ENCODE measurements at places on chromosomes 2 and 18.

DNA sequence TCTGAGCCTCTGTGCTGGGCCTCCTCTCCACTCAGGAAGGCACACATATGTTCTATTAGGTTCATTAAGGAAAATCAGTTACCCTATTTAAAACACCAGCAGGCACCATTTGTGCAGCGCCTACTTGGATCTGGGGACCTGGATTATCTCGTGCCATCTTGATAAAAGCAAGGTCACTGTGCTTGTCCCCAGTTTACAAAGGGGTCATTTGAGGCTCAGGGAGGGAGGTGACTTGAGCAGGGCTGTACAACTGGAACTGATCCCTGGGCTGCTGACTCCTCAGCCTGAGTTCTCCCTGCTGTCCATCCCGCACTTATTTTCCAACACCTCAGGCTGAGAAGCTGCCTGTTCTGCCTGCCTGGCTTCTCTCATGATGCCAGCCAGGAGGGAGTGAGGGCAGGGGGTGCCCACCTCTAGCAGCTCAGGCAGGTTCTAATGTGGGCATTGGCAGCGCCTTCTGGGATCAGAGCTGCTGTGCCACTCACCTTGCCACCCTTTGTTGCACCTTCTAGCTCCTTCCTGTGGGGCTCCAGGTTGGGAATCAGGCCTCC lies 120.3 kb downstream of the GLI2 start:
- DNase-seq: no peak

DNA sequence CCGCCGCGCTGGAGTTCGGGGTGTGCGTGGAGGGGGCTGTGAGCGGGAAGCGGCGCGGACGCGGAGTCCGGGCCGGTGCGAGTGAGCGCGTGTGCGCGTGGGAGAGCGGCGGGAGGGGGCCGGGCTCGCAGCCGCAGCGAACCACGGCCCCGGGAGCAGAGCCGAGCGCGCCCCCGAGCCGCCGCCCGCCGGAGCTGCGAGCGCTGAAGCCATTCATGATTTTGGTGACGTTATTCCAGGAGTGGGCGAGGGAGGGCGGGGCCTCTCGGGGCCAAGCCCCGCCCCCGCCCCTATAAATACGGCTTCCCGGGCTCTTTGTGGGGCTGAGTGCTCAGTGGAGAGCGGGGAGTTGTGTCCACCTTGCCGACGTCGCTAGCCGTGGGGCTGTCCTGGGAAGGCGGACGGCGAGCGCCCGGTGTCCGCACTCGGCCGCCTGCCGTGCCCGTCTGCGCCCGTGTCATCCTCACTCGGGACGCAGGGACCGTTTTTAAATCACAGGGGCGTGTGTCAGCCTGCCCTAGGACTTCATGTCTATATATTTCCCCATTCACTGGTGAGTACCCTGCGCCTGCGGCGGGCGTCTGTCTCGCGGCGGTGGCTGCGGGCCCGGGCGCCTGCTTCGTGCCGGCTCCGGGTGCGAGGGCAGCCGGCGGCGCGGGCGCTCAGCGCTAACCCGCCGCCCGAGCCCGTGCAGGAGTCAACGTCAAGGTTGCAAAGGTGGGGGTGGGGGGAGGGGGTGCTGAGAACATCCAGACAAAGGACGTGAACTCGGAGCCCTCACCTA lies at the start of gene LBH:
TSS of gene LBH (plus strand) at position 323 of the 784 bp plus-strand sequence. CDS start at position 528, 205 bp downstream.
- peak; percentile 83 for DNase-seq

GRCh38 chr2:88036182-88036581 lies 19.4 kb downstream of the KRCC1 start:
- DNase-seq: no peak

DNA sequence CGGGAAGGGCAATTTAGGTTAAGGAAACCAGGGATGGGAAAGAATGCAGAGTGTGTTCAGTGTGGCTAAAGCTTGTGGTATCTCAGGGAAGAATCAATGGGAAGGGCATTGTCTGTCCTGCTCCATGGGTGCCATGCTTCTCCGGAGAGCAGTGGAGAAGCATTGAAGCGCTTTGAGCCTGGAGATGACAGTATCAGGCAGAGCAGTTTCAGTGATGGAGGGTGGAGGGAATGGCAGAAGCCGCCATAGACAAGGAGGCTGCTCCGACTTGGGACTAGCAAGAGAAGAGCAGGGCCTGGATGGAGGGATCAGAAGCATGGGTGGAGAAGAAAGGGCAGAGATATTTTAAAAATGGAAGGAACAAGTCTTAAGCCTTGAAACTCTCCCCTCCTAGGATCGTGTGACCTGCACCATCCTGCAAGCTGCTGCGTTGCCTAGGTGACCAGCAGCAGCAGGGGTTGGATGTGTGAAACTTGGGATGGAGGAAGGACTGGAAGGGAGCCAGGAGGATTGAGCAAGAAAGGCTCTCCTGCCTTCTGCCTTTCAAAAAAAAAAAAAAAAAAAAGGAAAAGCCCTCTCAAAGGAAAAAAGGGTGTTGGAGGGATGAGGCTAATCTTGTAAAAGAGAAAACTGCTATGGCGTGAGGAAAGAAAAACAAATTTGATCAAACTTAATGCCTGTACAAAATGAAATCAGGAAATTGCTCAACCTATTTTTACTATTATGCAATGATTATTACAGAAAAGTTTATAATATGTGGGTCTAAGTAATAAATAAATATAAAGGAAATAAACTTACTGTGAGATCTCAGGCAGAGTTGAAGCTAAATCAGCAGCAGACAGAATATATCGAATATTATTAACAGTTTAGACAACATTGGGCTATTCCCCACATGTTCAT lies 493.8 kb upstream of the NRP2 start:
- DNase-seq: peak; percentile 95

GRCh38 chr2:62340994-62341484 lies 145.1 kb downstream of the B3GNT2 start:
- peak; percentile 78 for DNase-seq

- DNase-seq: peak; percentile 31
Observed at GRCh38 chr2:43328133-43328532, 101.7 kb upstream of the ZFP36L2 start.

GRCh38 chr18:39840856-39841481 lies 2114.1 kb upstream of the PIK3C3 start:
- DNase-seq: no peak

DNA sequence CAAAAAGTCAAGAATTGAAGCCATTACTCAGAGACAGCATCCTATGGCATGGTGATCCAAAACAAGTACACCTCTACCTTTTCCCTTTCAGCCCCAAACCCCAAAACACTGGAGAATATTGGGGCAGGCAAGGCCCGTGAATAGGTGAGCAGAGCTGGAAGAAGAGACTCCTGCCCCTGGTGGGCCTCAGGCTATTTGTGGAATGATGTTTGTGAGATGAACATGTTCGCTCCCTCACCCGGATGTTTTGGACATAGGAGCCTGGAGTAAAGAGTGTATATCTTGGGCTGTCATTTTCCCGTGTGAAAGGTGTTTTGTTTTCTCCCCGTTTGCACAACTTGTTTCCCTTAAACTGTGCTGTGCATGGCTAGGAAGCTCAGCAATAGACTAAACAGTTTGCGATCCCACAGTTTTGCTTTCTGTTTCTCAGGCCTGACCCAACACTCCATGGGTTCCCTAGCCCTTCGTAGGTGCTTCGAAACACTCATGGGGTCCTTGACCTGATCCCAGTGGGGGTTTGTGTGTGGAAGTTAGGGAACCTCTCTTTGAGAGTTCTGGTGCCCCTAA lies 136.5 kb upstream of the TNP1 start:
- DNase-seq: no peak

DNA sequence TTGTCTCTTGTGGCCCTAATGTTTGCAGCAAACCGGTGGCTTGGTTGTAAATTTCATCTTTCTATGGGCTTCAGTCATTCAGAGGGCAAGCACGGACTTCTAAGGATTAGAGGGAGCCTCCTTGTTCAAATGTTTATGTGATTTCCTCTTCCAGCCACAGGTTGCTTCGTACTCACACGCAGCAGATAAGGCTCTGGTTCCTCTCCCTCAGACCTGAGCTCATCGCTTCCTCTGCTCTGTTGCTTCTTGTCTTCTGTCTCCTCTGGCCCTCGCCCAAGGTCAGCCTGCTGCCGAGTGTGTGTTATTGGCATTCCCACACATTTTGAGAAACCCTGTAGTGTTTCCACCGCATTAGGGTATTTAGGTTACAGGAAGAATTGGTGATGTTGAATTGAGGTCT lies 44.0 kb downstream of the MYL12B start:
- DNase-seq: no peak

- no peak for DNase-seq
Observed at GRCh38 chr2:104868505-104868866, 14.6 kb downstream of the POU3F3 start.

GRCh38 chr2:9806656-9807055 lies 36.6 kb upstream of the TAF1B start:
- DNase-seq: no peak

- DNase-seq: no peak
Observed at GRCh38 chr2:216737676-216738075, 42.3 kb upstream of the IGFBP5 start.

GRCh38 chr18:2706903-2707302 lies 51.4 kb downstream of the SMCHD1 start:
- DNase-seq: no peak

All from NCI-H2171 (cell line).